ENCODE measurements at places on chromosomes 11 and 22.

- DNase-seq, result no peak
Observed at GRCh38 chr11:110230377-110230776, 66.0 kb downstream of the RDX start.

GRCh38 chr11:61256710-61257482 is 15.9 kb downstream of the PGA5 start:
- peak; percentile 82 for DNase-seq

GRCh38 chr11:69120096-69120875 is 35.4 kb upstream of the SMIM38 start:
- DNase-seq, result peak; percentile 60

DNA sequence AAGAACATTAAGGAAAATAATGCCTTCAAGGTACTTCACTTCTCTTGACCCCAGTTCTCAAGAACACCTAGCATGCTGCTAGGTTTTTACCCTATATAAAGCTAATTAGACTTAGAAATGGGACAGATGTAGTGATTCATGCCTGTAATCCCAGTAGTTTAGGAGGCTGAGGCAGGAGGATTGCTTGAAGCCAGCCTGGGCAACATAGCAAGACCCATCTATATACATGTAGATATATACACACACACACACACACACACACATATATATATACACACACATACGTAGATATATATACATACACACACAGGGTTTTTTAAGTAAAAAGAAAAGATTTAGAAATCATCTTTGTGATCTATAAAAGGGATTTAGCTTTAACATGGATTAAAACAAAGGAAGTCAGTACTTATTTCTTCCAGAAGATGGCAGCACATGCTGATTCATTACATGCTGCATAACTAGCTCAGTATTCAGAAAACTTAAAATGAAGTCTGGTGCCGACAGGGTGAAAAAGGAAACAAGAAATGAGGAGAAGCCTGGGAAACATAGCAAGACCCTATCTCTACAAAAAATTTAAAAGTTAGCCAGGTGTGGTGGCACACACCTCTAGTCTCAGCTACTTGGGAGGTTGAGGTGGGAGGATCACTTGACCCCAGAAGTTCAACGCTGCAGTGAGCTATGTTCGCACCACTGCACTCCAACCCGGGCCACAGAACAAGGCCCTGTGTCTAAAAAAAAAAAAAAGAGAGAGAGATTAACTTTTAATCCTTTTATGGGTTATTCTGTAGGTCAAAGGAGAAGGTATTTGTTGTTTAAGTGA is 28.5 kb upstream of the RBX1 start:
- no peak for DNase-seq

DNA sequence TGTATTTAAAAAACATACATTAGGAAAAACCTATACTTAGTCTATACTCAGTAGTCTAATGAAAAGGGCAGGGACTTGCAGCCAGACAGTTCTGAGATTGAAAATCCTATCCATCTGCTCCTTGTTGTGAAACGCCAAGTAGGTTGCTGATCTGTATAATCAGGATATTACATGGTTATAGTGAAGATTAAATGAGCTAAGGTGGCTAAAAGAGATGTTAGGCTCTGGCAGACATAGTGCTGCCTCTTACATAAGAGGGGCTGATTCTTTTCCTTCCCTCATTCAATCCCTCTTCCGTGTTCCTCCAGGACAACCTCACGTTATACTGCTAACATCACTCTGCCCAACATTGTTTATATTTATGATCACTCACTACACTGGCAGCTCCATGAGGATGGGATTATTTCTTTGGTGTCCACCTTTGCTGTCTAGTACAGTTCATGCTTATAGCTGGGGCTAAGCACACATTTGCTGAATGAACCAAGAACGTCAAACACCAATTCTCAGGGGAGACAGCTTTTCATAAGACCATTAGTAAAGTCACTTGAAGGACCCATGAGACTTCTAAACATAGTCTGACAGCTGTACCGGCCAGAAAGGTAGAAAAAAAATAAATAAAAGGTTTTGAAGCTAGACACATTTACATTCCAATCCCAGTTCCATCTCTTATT is 46.3 kb downstream of the GAB2 start:
- DNase-seq, result no peak

- DNase-seq, result no peak
Observed at GRCh38 chr11:12600829-12601228, 73.4 kb upstream of the TEAD1 start.

- DNase-seq, result no peak
Observed at GRCh38 chr22:46650078-46650810, 30.1 kb downstream of the GRAMD4 start.

- no peak for DNase-seq
Observed at GRCh38 chr11:20248121-20248772, 88.0 kb upstream of the DBX1 start.

- peak; percentile 13 for DNase-seq
Observed at GRCh38 chr11:79536155-79536917, 95.5 kb upstream of the TENM4 start.

DNA sequence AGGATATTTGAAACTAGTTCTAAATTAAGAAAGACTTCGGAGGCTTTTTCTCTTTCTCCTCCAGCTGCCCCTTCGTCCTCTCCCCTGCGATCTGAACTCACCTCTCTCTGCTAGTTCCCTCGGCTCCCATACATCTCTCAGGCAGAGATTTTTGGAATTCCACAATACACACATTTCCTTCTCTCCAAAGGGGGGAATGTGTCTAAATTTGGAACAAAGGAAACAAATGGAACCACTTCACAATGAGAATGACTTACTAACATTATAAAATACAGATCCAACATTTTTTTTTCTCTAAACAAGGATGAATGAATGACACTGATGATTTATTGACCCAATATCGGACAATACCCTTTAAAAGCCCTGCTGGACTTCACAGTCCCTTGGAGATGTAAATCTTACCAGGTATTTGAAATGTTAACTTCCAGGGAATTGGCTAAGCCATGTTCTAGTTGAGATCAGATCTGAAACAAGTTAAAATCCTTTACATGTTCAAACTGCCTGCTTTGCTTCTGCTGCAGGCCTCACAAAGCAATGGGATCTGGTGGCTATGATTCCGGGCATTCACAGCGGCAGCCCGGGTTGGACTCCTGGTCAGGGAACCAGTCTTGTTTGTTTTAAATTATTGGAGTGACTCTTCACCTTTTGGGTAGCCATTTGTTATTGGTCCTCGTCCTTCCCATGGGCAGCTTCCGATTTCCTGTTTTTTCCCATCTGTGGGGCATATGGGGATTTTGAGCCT is 20.5 kb upstream of the GSTP1 start:
- DNase-seq, result peak; percentile 69

DNA sequence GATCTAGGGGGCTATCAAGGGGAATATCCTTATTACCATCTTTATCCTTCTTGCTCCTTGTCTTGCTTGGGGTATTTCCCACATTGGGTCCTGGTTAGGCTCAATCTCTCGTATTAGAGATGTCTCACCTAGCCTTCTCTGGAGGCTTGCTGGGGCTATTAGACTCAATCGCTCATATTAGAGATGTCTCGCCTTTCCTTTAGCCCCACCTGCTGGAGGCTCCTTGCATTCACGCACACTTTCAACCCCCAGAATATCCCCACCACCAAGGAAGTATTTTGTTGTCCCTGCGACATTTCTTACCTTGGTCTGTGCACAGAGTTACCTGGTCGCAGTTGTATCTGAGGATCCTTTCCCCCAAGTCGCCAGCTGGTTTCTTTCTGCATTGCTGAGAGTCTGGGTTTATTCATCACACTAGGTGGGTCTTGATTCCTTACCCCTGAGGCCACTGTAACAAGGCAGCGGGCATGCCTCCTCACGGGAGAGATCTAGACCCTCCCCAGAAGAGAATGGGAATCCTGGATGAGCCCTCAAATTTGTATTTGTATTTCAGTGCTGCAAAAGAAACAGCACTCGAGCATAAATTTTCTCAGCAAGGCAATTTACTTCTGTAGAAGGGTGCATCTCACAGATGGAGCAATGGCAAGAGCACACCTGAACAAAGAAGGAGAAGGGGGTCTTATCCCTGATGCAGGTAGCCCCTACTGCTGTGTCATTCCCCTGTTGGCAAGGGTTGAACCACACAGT is 15.9 kb upstream of the HYLS1 start:
- peak; percentile 89 for DNase-seq

DNA sequence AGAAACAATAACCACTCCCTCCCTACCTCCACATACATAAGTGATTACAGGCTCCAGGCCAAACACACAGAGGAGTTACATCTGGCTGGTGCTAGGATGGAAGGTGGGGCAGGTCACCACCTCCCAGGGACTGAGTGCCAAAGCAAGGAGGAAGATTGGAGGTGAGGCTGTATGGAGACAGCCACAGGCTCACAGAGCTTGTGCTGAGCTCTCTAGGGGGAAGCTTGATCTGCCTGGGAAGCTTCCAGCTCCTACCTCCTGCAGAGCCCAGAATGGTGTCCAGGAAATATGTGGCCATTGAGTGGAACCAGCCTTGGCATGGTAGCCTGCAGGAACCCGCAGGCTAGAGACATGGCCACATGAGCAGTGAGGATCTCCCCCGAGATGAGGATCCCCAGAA is 3.6 kb upstream of the MED15 start:
- no peak for DNase-seq

- DNase-seq, result no peak
Observed at GRCh38 chr11:122864386-122865115, 18.0 kb upstream of the JHY start.

DNA sequence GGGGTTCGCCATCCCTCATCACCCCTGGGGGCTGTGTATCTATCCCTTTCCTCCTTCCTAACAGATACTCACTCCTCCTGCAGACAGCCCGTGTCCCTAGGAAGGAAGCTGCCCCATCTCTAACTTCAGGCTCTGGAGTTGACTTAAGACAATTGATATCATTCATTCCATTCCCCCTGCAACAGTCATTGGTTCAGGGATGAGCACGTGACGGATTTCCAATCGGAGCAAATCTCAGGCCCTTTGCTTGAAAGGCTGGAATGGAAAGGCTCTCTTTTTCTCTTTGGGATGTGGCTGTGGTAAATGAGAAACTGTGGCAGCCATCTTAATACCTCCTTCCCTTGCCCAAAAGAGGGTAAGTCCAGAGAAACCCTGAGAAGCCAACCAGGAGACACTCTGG is 5.0 kb upstream of the SCUBE2 start:
- DNase-seq, result no peak

- no peak for DNase-seq
Observed at GRCh38 chr11:11420899-11421285, 67.8 kb upstream of the CSNK2A3 start.

- DNase-seq, result no peak
Observed at GRCh38 chr11:87259736-87260135, 222.0 kb downstream of the TMEM135 start.

GRCh38 chr11:43574949-43575912 is 105.3 kb upstream of the HSD17B12 start:
- DNase-seq, result peak; percentile 91

DNA sequence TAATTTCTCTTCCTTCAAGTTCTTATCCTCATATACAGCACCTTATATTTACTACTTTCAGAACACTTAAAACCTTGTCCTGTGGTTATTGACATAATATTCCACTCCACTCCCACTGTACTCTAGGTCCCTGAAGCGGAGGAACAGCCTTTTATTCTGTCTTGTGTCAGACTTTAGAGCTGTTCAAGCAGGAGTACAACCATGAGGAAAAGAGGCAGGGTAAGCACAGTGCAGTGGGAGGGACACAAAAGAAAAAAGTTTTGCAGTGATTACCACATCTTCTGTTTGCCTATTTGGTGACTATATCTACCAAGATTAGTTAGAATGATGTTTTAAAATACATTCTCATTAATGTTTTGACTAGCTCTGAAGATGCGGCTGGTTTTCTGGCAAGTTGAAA is 122.0 kb upstream of the CEP126 start:
- no peak for DNase-seq

GRCh38 chr11:121038648-121039409 is 14.9 kb downstream of the TBCEL start:
- no peak for DNase-seq

DNA sequence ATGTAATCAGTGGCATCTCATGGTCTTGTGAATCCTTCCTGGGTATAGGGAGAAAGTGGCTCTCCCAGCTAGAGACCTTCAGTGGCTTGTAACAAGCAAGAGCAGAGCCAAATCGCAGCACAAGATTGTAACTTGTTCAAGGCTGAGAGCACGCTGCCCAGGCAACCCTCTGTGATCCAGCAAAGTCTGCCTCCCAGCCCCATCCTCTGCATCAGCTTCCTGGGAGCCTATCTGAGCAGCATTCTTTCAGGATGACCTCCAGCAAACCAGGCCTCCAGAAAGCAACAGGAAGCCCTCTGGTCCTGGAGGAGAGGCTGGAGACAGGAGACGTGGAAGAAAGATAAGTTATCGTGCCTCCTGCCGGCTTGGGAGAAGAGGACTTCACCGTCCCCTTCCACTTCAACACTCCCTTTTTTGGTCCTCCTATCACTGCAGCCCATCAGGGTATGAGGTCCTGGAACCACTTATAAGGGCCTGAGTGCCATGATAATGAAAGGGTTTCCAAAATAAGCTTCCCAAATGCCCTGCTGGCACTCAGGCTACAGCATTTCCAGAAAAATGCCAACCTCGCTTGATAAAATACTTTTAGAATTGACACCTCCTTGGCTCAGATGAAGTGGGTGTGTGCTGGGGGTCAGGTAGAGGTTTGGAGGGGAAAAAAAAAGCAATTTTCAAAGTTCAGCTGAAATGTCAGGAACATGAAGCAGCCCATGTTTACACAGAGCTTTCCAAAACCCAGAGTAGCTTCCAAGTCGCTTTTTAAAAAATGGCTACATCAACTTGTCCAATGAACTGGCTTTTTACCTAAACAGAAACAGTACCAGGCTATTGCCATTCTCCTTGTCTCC is 80.2 kb downstream of the PLEKHA7 start:
- DNase-seq, result no peak

DNA sequence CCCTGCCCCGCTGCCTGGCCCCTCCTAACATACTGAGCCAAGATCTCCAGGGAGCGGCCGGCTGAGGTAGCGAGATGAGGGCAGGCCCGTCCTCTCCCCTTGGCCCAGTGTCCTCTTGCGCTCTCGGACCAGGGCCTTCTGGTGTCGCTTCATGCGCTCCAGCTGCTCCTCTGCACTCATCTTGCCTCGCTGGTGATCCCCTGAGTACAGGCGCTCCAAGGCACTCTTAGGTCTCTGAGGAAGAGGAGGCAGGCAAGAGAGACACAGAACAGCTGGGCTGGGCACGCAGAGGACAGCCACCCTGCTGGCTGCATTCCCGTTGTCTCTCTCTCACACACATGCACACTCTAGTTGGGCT is 50.6 kb downstream of the C11orf58 start:
- DNase-seq, result no peak

DNA sequence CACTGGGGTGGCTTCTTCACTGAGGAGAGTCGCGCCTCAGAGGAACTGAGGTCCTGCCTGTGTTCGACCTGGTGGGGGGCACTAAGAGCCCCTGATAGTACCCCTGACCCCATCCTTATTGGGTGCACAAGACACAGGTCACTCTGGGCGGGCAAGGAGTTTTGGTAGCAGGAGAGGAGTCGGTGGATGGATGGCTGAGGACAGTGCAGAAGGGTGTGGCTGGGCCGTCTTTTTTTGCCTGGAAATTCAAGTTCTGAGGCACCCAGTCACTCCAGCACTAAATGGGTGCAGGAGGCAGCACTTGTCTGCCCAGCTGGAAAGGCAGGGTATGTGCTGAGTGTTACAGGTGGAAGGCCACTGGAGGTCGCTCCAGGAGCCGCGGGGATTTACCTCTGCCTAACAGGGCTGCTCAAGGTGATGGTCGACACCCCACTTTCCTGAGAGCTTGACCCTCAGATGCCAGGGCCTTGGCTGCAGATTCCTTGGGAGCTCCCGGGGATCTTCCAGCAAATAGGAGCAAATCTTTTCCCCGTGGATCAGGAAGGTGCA is 960 bp downstream of the TSSC4 start:
- DNase-seq, result no peak

- DNase-seq, result no peak
Observed at GRCh38 chr11:121513807-121514206, 61.0 kb upstream of the SORL1-AS1 start.
